ENCODE measurements at places on chromosomes 5 and 9.

- no peaks in the 10 kb centered on the region for H3K27me3 ChIP-seq
- H3K4me1 ChIP-seq: no peaks in the 10 kb centered on the region
- H3K4me3 ChIP-seq: no peak overlapping the region
- H3K36me3 ChIP-seq: no peaks in the 10 kb centered on the region
Measured at GRCh38 chr5:178419196-178419595, 171.0 kb downstream of the COL23A1 start.

- H3K4me1 ChIP-seq: no peaks in the 10 kb centered on the region
- H3K27ac ChIP-seq: no peak overlapping the region
- no peaks in the 10 kb centered on the region for H3K27me3 ChIP-seq
Measured at GRCh38 chr5:132999246-132999645, 27.1 kb downstream of the ZCCHC10 start.

- H3K4me1 ChIP-seq: no peaks in the 10 kb centered on the region
- H3K36me3 ChIP-seq: no peaks in the 10 kb centered on the region
- no peak for DNase-seq
- no peak overlapping the region for H3K27ac ChIP-seq
- no peak overlapping the region for H3K4me3 ChIP-seq
Measured at GRCh38 chr9:114470121-114470520, 35.2 kb downstream of the WHRN start.

DNA sequence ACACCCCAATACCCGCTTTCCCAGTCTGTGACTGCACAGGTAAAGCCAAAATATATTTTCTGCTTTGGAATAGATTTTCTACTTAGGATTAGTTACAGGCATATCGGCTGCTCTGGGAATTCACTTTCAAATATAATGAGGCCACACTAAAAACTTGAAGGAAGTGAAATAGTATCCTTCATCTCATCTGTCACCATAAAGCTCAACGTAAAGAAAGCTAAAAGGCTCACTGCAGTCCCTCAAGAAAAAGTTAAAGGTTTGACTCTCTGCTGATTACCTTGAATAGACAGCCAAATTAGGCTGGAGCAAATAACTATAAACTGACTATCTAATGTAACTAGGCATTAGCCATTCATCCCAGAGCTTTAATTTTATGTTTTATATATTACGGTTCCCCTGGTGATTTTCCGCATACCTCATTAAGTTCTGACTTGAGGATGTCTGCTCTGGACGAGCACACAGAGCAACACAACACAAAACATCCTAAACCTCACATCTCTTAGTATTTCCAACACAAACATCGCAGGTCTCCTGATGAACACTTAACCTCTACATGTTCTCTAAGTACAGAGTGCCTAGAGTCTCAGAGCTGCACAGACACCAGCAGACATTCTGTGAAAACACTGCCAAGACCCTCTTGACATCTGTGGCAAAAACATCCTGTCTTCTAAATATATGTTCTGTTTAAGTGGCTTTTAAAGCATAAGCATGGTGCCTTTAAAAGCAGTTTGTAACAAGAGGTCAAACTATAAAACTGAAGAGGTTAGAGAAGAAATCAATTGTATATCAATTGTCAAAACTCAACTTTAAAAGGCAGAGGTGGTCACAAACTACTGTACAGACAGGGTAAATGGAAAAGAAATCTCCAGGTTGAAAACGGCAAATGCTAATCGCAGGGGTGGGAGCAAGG lies 35.4 kb downstream of the ELAVL2 start:
- H3K4me1 ChIP-seq: no peaks in the 10 kb centered on the region
- no peak overlapping the region for H3K4me3 ChIP-seq
- DNase-seq: no peak
- no peak overlapping the region for H3K27ac ChIP-seq

DNA sequence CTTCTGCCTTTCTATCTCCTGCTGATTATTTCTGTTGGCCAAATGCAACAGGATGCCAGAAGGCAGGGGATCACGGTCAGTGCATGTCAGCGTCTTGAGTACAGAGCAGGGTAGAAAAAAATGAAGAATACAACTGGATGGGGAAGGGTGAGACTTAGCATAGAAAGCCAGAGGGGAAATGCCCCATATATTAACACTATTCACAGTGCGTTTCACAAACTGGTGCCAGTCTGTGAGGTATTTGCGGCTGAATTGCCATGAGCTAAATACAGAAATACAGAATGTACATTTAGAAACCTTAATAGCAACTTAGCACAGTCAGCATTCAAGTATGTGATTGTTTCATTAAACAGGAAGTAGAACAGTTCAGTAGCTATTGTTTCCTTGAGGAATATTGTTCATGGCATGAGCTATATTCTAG lies 31.0 kb upstream of the SLC1A3 start:
- H3K27me3 ChIP-seq: no peaks in the 10 kb centered on the region
- peaks cover 29% of the 10 kb centered on the region for H3K4me1 ChIP-seq
- peak; percentile 86 for DNase-seq
- H3K27ac ChIP-seq: peak overlapping the region; percentile 92
- H3K4me3 ChIP-seq: no peak overlapping the region

DNA sequence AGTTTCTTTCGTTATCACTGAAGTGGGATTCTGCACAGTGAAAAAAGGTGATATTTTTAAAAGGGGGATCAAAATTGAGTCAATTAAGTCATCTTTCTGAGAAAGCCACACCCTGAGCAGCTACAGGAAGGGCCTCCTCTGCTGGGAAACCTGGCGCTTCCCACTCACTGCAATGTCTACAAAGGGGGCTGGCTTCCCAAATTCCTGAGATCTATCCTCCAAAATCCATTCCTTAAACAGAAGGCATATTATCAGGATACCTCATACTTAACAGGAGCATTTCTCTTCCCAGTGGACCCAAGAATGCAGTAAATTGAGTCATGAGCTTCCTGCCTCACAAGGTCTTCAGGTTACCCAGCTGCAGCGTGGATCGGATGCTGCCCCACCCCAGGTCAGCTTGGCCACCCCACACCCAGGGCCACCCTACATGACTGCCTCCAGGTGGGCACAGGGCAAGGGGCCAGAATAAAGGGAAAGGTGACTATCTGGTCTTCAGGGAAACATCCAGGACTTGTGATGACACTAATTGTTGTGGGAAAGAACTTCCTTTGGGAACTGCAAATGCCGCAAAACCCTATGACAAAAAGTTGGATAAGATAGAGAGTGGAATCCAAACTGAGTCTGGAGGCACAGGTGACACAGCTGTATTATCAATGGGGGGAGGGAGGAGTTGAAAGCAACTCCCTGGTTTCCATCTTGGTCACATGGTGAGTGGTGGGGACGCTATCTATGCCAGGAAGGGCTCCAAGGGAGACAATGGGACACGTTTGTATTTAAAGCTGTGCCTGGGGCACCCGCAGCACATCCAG lies 42.3 kb downstream of the ROR2 start:
- H3K4me3 ChIP-seq: no peak overlapping the region
- no peaks in the 10 kb centered on the region for H3K4me1 ChIP-seq
- H3K27ac ChIP-seq: no peak overlapping the region
- H3K27me3 ChIP-seq: no peaks in the 10 kb centered on the region
- DNase-seq: no peak
